Stimulated activated CD8-positive, alpha-beta memory T cell treated with anti-CD3 and anti-CD28 coated beads, Interleukin-7, amount 100 ng/mL, for 4 hours (primary cell): ENCODE measurements at places on chromosomes 2 and 18.
A peak's percentile ranks its signal among the peaks of the same experiment; 100 is the strongest.

- DNase-seq: no peak
These were observed 339.2 kb upstream of the EPHA4 start for GRCh38 chr2:221911321-221911720.

DNA sequence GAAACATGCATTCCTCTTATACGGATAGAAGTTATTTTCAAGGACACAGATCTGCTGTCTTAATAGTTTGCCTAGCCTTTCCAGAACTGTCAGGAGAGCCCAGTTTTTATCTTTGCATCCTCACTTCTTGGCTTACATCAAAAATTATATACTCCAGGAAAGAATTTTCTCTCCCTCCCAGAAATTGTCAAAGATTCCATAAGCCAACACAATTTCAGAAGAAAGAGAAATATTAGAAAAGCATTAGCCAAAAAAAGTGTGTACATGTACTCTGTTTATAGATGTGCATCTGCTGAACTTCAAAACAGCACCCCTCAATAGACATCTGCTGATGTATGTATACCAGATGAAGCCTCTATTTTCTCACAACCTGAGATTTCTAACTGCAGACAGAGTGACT lies 210.4 kb downstream of the METTL4 start:
- no peak for DNase-seq

- no peak for DNase-seq
These were observed 89.4 kb upstream of the MCFD2 start for GRCh38 chr2:47004905-47005495.

DNA sequence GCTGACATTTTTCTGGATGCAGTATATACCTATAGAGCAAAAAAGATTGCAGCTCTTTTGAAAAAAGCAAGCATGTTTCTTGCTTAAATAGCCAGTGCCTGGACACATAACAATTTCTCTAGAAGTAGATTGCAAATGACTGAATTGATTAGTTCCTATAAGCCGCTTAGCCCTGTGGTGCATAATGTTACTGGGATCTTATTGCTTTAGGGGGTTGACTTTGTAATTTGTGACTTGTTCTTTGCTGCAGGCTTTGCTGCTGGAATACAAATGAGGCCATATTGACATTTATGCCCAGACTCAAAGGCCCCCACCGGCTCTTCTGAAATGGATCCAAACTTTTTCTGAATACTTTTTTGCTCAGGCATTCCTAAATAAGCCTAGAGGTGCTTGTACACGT lies 182.6 kb downstream of the SH3BP4 start:
- DNase-seq: no peak

GRCh38 chr18:13019301-13019700 lies 28.1 kb downstream of the CEP192 start:
- no peak for DNase-seq

DNA sequence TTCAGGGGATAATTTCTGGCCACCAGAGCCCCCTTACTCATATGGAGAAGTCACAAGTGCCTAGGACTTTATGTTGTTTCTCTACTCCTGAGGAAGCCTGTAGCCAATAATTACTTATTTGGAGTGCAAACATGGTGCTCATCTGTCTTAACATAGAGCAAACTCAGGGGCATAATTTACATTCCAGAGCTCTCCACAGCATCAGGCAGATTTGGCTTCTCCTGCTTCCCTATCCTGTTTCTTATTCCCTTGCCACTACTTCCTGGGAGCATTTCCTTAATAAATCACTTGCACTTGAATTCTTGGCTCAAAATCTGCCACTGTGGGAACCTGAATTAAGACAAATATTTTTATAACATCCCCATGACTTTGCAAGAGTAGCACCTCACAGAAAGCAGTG lies 960.9 kb downstream of the SOCS6 start:
- no peak for DNase-seq

DNA sequence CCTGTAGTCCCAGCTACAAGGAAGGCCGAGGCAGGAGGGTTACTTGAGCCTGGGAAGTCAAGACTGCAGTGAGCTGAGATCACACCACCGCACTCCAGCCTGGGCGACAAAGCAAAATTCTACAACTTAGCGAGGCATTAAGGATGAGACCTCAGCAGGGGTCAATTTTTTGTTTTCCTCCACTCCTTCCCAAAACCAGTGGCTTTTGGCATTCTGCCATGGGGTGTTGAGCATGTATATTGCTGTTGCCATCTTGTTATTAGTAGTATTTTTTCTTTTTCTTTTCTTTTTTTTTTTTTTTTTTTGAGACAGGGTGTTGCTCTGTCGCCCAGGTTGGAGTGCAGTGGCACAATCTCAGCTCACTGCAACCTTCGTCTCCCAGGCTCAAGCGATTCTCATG lies 8.9 kb upstream of the GIGYF2 start:
- no peak for DNase-seq

DNA sequence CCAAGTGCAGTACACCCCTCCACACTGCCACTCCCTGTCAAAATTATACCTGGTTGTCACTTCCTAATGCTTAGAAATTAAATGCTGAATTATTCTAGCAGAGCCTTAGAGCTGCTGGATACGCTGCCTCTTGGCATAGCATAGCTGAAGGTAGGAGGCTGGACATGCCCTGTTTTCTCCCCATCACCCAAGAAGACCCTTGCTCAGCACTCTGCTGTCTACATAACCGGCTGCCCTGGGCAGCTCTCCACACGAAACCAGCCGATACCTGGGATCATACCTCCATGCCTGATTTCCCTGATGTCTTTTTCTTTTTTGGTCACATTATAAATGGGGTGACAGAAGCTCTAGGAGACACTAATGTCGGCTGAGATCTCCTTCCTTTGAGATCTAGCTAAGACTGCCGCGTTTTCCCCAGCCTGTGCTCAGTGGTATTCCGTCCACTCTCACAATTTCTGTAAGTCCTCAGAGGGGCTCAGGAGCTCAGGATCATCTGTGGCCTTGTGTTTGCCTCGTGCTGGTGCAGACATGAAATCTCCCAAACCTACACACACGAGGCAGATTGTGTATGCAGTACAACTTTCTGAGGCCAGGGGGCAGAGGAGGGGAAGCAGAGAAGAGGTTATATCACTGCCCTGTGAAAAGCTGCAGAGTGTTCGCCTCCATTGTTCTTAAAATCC lies 13.5 kb upstream of the ZAP70 start:
- peak; percentile 50 for DNase-seq

GRCh38 chr18:12783524-12783923 lies 80.7 kb downstream of the PSMG2 start:
- DNase-seq: no peak

GRCh38 chr18:74128159-74128558 lies 19.5 kb downstream of the FBXO15 start:
- DNase-seq: no peak

- DNase-seq: no peak
These were observed 114.7 kb upstream of the CYP1B1 start for GRCh38 chr2:38190542-38191218.

GRCh38 chr2:68458981-68459380 lies 8.1 kb downstream of the FBXO48 start:
- no peak for DNase-seq

GRCh38 chr2:151030663-151031230 lies 230.9 kb downstream of the RBM43 start:
- DNase-seq: no peak

GRCh38 chr2:105114551-105114950 lies 76.7 kb downstream of the MRPS9 start:
- DNase-seq: no peak

- no peak for DNase-seq
These were observed 207.3 kb upstream of the DDX18 start for GRCh38 chr2:117607202-117607601.
